ENCODE measurements at places on chromosomes 6 and 20. TPM values are rescaled to one million over a fixed set of nuclear protein-coding genes. Genes with fewer than 3 reads are reported as not detected.

ULBP3 gene
- total RNA-seq: 1.4 TPM

DNA sequence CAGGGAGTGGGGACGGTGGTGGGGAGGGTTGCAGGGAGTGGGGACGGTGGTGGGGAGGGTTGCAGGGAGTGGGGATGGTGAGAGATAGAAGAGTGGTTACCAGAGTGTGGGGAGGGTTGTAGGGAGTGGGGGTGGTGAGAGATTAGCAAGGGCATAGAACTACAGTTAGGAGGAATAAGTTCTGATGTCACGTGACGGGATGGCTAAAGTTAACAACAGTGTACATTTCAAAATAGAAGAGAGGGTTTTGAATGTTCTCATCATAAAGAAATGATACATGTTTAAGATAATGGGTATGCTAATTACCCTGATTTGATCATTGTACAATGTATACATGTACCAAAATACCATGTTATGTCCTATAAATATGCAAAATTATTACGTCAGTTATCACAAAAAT, 57.6 kb upstream of the FRMD1 start:
- no peak overlapping the region for H3K27ac ChIP-seq
- no peak overlapping the region for H3K4me3 ChIP-seq
- no peaks in the 10 kb centered on the region for H3K36me3 ChIP-seq
- H3K4me1 ChIP-seq: no peaks in the 10 kb centered on the region
- DNase-seq: no peak

BPIFB2 gene
- total RNA-seq: not detected

- DNase-seq: no peak
- peaks cover 40% of the 10 kb centered on the region for H3K4me1 ChIP-seq
- H3K27ac ChIP-seq: peak overlapping the region; percentile 7
Measured at GRCh38 chr6:163459536-163459935, 45.0 kb downstream of the QKI start.

- DNase-seq: no peak
- no peak overlapping the region for H3K27ac ChIP-seq
- H3K4me3 ChIP-seq: peak overlapping the region; percentile 28
- peaks cover 23% of the 10 kb centered on the region for H3K4me1 ChIP-seq
- H3K27me3 ChIP-seq: peaks cover 28% of the 10 kb centered on the region
Measured at GRCh38 chr20:45470262-45470931, 844 bp downstream of the WFDC2 start.

RIN2 gene
- 56.7 TPM for total RNA-seq

CENPW gene
- total RNA-seq: 10.2 TPM

DNA sequence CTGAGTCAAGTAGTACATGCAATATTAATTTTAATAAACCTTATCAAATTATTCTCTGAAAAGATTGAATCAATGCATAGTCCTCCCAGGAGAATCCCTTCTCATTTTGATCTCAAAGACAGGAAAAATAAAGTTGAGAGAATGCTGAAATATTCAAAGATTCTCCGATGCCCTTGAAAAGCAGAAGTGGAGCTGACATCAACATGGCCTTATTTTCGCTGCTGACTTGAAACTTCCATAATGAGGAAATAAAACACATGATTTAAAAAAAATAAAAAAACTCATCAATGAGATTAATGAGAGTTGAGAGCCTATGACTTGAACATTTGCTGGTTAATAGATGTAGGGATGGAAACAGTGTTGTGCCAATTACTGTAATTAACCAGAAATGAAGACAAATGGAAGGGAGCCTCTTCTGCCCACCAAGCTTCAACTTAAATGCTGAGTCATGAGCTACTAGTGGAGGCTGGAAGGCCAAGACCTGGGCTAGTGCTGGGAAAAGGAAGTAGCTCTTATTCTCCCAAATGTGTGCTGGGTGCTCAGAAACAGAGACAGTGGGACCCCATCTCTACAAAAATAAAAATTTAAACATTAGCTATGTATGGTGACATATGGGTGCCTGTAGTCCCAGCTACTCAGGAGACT, 139.9 kb downstream of the BFSP1 start:
- H3K4me1 ChIP-seq: no peaks in the 10 kb centered on the region
- H3K36me3 ChIP-seq: no peaks in the 10 kb centered on the region
- no peak for DNase-seq
- no peak overlapping the region for H3K4me3 ChIP-seq
